A172 (cell line): ENCODE measurements at places on chromosomes 6 and 20. TPM values are rescaled to one million over a fixed set of nuclear protein-coding genes. Genes with fewer than 3 reads are reported as not detected.

SPEF1 gene
- 0.67 TPM in 1 of 2 replicates, not detected in the other for total RNA-seq

SAMD5 gene
- total RNA-seq, result 1.8 and 2.7 TPM in 2 replicates

CST2 gene
- total RNA-seq, result not detected in 2 replicates

CST9L gene
- not detected in 2 replicates for total RNA-seq

EBF4 gene
- total RNA-seq, result 5.2 and 7.2 TPM in 2 replicates

HLA-DRB5 gene
- not detected in 2 replicates for total RNA-seq

REM1 gene
- total RNA-seq, result not detected in 2 replicates

DNA sequence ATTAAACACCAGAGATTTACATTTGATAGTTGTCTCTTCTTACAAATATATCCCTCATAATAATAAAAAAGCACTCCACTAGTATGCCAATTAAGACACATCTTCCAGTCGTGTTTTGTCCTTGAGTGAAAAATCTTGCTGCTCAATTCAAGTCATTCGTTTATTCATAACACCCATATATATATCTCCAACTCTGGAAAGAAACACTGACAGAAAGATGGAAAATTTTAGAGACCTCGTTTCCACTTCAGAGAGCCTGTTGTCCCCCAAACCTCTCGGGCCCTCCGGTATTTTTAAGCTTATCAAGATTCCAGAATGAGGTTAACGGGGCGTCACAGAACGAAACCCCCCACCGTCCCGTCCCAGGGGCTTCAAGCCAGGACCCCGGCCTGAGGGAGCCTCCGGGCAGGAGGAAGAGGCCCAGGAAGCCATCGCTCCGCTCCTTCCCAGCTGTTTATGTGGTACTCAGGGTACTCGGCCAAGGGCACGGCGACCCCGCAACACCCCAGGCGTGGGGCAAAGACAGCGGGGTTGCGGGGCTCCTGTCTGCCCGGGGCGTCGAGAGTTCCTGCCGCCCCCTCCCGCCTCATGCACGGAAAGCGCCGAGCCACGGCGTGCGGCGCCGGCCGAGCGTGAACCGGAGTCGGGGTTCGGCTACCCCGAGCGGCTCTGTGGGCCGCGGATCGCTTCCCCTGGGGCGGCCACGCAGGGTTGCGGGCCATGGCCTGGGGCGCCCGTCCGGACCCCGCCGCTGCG lies 623 bp upstream of the SNX9 start:
- no peak for DNase-seq

GRCh38 chr6:142855893-142856623 lies 88.9 kb downstream of the HIVEP2 start:
- no peak for DNase-seq

GRCh38 chr6:111011360-111012142 lies 29.7 kb downstream of the RPF2 start:
- DNase-seq, result peak; percentile 21

DNA sequence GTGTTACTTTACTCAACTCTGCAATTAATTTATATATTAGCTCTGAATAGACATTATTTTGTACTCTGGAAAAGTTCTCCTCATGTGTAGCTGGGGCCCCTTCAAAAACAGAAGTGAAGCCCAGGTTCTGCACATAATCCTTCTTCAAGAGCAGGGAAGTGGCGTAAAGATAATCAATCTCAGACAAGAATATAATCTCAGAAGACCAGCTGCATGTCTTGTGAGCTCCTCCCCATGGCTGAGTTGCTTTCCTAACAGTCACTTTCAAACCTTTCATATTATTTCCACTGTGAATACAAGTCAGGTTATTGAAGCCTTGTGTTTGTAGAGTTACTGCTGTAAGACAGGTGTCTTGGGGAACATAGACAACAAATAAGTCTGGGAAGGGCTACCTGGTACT lies 691.9 kb downstream of the RFPL4B start:
- DNase-seq, result no peak

DNA sequence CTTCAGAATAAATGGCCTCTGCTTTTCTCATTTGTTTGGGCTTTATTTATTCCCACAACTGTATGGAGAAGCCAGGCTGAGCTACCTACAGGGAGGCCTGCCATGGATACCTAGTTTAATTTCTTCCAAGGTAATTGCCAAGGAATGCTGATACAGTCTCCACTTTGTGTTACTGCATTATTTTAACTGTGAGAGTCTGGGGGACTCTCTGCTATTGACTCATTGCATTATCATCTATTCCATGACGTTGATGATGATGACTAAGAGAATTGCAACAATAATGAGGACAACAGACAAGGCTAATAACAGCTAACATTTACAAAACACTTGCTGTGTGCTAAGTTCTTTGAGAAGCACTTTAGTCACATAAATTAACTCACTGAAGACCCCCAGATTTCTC lies 88.3 kb upstream of the COL21A1 start:
- peak; percentile 74 for DNase-seq

DNA sequence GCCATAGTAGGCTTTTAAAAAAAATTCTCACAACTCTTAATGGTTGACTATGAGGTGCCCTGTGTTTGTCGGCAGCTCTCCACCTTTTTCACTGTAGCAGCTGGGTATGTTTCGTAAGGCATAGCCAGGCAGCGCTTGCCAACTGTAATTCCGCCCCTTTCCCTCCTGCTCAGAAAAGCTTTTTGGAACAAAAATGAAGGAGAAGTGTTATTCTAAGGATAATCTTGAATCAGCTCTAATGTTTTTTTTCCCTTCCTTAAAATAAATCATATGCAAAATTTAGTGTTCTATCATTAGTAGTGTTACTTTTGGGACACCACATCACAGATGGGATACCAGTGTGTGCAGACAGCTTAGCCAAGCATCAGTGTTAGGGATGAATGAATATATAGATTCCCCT lies 21.2 kb downstream of the RIOK1 start:
- DNase-seq, result no peak

GRCh38 chr6:151143806-151144205 lies 96.0 kb upstream of the AKAP12 start:
- no peak for DNase-seq

DNA sequence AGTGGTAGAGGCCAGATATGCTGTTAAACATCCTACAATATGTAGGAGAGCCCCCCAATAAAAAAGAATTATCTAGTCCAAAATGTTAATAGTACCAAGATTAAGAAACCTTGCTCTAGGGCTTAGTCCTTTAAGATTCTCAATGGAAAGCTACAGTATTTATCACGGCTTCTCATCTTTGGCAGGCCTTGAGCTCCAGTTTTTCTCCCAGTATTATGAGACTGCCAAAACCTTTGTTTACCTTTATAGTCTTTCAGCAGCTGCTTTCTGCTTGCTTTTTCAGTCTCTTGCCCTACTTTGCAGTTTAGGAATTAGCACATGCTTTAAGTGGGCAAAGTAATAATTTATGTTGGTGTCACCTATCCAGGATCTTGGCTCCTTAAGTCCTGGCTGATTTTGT lies 59.7 kb downstream of the NHLRC1 start:
- DNase-seq, result no peak

DNA sequence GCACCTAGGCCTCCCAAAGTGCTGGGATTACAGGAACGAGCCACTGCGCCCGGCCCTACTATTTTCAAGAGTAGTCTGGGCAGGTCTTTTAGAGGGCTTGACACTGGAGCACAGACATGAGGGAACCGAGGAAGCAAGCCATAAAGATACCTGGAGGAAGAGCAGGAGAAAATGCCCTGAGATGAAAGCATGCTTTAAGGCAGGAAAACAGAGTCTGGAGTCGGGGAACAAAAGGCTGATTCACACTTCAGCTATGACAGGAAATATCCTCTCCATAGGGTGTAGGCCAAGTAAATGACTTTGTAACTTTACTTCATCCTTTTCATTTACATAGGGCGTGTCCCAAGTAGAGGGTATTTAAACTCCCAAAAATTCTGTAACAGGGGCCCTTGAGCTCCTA lies 4.3 kb upstream of the SERINC3 start:
- peak; percentile 88 for DNase-seq

- DNase-seq, result no peak
Measured at GRCh38 chr6:106684011-106684410, 54.6 kb downstream of the QRSL1 start.

- no peak for DNase-seq
Measured at GRCh38 chr6:7285416-7285815, 27.6 kb downstream of the SSR1 start.

DNA sequence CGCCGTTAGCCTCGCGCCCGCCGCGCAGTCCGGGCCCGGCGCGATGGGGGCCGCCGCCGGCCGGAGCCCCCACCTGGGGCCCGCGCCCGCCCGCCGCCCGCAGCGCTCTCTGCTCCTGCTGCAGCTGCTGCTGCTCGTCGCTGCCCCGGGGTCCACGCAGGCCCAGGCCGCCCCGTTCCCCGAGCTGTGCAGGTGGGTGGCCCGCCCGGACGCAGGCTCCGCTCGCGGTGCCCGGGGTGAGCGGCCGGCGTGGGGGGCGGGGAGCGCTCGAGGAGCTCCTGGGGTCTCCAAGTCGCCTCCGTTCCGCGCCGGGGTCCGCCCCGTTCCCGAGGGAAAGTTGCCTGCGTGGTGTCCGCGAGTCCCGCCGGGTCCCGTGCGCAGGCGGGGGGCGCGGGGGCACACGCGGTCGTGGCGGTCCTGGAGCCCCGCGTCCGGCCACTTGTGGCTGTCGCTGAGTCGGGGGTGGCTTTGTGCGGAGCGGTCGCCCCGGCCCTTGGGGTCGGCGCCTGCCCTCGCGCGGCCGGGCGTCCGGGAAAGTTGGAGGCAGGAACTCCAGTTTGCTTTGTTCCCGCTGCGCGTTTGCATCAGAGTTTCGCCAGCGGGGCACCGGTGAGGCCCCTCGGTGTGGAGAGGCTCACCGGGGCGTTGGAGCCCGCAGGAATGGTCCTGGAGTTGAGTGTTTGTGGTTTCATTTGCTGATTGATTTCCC lies 476 bp downstream of the IGF2R start:
- DNase-seq, result no peak

- no peak for DNase-seq
Measured at GRCh38 chr20:21862259-21862946, 156.9 kb downstream of the PAX1 start.

DNA sequence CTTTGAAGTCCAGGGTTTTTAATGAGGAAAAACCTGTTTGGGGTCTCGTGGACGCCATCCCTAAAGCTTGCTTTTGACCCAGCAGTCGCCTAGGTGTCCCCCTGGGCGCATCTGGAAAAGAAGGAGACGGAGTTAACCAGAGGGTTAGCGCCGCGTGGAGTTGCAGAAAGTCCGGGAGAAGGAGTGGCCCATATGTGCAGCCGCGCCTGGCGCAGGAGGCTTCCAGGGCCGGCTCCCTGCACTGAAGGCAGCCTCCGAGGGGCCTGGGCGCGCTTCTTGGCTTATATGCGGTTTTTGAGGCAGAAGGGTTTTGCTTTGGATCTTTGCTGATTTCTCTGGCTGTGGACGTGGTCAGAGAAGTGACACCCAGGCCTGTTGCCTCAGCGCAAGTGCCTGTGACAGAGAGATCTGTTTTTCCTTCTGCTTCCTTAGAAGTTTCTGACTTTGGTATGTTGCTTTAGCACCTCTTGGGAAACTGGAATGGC lies 987 bp downstream of the TMEM181 start:
- no peak for DNase-seq

DNA sequence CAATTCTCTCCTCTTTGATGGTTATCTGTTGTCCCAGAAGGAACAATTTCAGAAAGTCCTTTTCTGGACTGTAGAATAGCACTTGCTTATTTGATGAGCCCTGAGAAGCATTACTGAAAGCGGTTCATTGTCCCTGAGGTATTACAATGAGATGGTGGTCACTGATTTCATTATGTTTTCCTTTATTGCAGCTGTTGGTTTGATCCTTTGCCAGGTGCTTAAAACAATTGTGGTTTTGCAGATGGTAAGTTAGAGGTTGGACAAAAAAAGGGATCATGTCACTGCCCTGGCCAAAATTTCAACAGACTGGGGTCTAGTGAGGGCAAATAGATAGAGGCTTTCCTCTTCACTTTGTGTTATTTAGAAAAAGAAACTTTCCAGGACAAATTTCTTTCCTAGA lies 61.9 kb downstream of the ESR1 start:
- no peak for DNase-seq

DNA sequence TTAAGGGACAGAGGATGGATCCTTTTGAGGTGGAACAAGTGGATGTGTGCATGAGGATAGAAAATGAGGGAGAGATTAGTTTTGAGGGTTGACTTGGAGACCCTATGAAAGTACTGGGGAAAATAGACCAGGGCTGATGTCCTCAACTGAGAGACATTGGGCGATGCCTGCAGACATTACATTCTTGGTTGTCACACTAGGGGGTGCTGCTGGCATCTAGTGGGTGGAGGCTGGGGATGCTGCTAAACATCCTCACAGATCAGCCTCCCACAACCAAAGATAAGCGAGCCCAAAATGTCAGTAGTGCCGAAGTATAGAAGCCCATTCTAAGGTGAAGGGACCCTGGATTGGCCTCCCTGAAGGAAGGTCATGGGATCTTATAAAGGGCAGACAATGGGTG lies 63.3 kb downstream of the MOCS1 start:
- no peak for DNase-seq
